ENCODE measurements at places on chromosomes 1 and 21.
A peak's percentile ranks its signal among the peaks of the same experiment; 100 is the strongest.

DNA sequence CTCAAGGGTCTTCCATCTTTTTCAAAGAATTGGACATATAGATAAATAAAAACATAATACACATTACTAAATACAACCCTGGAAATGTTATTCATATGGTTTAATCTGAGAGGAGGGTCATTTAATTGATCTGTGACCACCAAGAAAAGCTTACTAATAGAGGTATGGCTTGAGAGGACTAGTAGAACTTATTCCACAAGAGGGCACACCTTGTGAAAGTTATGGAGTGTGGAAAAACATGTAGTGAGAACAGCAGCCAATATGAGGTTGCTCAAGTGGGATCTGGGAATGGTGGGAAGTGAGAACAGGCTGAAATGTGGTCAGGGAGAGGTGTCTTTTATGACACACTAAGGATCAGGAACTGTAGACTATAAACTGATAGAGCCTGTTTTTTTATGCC lies 973.5 kb upstream of the B3GALT2 start:
- DNase-seq, result no peak

DNA sequence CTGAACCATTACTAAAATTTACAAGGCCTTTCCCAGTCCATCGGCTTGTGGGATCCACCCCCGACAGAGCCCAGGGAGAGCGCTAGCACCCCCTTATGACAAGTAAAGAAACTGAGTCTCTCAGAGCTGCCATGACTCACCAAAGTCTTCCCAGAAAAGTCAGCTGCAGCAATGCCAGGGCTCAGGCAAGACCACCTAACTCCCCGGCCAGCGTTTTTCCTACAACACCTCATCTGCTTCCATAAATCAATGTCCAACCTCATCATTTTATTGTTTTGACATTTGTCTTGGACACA lies 15.0 kb downstream of the DHCR24 start:
- DNase-seq, result no peak

DNA sequence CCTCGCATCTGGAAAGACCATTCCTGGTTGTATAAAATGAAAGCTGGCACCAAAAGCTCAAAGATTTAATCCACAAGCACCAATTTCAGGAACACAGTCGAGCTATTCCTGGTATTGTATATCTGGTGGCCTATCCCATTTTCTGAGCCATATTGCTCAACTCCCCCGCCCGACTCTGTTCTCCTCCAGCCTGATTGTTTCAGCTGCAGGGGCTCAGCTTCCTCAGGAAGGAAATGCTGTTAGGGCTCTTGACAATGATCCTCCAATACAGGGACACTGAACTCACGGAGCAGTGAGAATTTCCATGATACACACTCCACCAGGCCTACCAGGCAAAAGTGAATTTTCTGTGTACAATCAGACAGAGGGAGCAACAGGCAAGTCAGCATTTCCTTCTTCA lies 16.9 kb upstream of the TDRD10 start:
- DNase-seq, result no peak

DNA sequence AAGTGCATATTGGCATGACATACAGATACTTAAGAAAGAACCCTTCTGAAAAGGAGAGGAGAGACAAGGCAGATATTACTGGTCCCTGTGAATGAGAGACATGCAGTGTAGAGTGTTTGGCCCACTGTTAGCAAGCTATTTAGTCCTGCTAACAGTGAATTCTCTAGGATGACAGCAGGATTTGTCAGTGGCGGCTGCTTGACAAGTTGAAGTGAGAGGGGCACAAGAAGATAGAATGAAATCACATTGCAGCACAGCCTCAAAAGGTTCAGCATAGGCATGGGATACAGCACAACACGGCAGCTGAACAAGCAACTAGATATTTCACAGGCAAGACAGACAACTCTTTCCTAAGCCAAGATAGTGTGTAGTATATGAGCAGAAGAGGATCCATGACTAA lies 407.9 kb downstream of the PLA2G4A start:
- no peak for DNase-seq

DNA sequence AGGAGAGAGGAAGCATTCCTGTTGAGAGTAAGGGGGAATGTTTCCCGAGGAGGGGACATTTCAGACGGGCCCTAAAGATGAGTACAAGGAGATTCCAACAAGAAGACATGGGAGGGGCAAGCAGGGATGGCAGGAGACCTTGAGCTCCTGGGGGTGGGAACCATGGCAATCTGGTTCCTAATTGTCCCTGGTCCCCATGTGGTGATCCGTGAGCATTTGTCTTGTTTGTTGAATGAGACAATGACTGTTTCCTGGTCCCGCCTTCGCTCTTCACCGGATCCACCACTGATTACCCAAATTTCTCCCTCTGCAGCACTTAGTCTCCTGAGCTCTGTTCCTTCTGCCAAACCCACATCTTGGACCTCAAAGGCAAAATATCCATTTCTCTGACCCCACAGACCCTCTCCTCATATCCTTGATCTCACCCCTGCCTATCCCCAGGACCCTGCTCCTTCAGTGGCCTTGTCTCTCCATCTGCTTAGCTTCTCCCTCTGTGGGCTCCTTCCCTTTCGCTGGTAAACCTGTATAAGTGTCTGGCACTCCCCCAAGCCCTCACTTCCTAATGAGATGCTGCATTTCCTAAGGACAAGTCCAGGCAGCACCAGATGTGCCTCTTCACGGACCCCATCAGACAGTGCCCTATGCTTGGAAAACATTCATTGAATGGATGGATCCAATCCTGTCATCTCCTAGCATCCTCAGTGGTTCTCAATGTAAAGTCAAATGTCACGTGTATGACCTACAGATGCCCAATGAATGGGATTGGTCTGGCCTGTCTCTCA lies 8.3 kb upstream of the CSF1 start:
- no peak for DNase-seq

DNA sequence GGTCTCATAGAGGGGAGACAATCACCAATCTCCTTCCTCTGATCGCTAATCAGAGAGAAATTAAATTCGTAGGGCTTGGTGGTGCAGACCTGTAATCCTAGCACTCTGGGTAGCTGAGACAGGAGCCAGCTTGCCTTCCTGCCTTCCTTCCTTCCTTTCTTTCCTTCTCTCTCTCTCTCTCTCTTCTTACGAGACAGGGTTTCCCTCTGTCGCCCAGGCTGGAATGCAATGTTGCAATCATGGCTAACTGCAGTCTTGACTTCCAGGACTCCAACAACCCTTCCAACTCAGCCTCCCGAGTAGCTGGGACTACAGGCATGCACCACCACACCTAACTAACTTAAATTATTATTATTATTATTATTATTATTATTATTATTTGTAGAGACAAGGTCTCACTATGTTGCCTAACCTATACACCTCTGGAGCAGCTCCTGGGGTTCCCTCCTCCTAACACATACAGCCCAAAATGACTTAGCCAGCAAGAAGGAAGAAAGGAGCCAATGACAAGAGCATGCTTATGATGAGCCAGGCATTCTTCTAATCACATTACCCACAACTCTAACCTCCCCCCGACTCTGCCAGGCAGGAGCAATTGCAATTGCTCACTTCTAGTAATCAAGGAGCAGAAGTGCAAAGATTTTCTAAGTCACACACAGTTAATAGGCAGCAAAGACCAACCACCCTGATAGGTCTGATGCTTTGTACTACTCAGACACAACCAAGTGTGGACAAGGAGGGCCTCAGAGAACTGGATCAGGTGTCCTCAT lies 105.4 kb upstream of the F3 start:
- DNase-seq, result no peak

- no peak for DNase-seq
Measured at GRCh38 chr1:165869343-165869742, 41.9 kb downstream of the UCK2 start.

DNA sequence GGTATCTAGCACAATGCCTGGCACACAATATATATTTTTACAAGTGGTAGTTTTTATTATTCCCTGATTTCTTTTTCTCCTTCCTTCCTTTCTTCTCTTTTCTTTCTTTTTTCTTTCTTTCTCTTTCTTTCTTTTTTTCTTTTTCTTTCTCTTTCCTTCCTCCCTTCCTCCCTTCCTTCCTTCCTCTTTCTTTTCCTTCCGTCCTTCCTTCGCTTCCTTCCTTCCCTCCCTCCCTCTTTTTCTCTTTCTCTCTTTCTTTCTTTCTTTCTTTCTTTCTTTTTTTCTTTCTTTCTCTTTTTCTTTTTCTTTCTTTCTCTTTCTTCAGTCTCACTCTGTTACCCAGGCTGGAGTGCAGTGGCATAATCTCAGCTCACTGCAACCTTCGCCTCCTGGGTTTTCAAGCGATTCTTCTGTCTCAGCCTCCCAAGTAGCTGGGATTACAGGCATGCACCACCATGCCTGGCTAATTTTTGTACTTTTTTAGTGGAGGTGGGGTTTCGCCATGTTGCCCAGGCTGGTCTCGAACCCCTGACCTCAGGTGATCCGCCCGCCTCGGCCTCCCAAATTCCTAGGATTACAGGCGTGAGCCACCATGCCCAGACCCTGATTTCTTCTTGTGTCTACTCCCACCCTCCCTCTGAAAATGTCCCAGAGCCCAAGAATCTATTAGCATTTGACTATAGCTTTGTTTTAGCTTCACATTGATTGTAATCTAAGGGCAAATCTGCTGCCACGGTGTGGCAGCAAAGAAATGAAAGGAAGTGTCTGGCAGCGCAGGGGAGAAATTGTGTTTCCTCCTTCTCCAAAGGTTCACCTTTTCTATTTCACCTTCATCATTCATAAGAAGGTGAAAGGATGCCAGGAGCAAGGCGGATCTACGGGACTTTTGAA lies 19.9 kb upstream of the ABCB10 start:
- DNase-seq, result no peak

DNA sequence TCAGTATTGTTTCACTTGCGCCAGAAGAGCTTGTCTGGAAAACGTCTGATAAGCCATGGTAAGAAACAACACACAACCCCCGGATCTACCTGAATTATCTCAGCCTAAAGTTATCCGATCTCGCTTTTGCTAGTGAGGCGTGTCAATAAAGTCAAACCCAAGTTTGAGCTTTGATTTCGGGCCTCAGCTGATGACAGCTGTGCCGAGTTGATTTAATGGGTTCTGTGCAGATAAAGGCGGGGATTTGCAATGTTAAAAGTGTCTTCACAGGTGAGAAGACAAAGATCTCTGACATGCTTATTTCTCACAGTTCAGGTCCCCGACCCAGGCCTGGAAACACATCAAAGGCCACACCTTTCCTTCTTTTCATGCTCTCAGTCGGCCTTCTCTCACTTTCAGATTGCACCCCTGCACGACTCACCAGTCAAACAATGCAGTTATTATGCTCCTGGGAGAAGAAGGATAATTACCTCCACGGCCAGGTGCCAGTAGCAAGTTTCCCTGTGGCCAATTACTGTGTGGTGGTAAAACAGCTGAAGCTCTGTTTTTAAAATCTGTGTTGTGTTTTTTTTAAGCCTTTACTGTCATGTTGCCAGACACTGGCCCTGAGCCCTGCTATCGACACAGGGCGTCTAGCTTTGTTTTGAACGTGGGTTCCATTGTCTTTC lies 245.3 kb upstream of the RUNX1 start:
- DNase-seq, result no peak

DNA sequence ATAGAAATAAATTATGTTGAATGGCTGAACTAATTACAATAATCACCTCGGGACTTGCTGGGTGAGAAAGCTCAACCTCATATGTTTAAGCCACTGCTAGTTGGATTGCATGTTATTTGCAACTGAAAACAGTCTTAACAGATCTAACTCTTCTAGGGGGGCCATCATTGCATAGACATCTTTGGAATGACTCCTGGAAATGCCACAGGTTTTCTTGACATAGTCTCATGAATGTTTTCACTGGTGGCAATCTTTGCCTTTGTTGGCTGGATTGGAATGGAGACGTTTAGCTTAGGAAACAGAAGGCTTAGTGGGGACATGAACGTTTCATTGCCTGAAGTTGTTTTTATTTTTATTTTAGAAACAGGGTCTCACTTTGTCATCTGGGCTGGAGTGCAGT lies 8.8 kb upstream of the WDTC1 start:
- DNase-seq, result no peak

GRCh38 chr1:205515781-205516253 lies 11.3 kb downstream of the CDK18 start:
- DNase-seq, result no peak

GRCh38 chr1:89525169-89525855 lies 683 bp downstream of the LRRC8B start:
- DNase-seq, result peak; percentile 71

DNA sequence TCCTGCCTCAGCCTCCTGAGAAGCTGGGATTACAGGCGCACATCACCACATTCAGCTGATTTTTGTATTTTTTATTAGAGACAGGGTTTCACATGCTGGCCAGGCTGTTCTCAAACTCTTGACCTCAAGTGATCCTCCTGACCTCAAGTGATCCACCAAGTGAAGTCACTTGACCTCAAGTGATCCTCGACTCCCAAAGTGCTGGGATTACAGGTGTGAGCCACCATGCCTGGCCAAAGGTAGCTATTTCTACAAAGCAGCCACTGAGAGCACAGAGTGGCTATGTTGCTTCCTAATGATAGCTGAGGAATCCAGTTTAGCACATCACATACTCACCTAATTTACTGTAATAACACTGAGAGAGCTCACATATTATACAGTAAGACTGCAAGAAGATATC lies 44.8 kb upstream of the CPLANE2 start:
- no peak for DNase-seq

- no peak for DNase-seq
Measured at GRCh38 chr1:234750922-234751627, 141.1 kb upstream of the IRF2BP2 start.

DNA sequence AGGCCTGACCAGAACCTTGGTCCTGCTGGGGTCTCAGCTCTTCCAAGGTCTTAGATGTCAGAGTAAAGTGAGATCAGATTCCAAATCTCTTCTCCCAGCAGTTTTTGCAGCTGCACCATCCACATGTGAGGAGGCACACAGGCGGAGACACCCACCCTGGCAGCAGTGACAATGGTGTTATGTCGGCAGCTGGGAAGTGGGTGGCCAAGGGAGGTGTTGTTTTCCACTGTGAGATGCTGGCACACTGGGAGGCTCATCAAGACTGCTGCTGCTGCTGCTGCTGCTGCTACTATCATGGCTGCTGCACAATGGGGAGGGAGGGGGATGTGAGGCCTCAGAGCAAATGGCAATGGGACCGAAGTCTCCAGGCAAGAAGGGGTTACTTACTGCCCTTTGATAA lies 23.6 kb downstream of the CAMK2N1 start:
- DNase-seq, result no peak

DNA sequence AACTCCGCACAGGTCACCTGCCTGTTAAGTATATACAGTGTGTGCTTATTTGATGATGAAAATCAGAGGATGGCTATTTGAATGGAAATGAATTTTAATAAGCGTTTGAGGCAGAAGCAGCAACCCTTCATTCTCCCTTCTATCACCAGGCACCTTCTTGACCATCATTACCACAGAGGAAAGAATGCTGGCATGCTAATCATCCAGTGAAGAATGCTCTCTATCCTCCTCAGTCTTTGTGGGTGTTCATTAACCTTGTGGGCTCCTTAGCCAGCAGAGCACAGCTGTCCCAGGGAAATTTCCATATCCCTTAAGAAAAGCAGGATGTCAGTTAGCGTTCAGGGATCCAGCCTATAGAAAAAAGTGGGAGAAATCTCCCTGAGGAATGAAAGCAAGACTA lies 428.0 kb upstream of the CAMK1G start:
- DNase-seq, result no peak
